ENCODE measurements at places on chromosomes 16 and 17.
A peak's percentile ranks its signal among the peaks of the same experiment; 100 is the strongest.

GRCh38 chr17:4005296-4006164 is 41.3 kb upstream of the ATP2A3 start:
- no peak for DNase-seq

DNA sequence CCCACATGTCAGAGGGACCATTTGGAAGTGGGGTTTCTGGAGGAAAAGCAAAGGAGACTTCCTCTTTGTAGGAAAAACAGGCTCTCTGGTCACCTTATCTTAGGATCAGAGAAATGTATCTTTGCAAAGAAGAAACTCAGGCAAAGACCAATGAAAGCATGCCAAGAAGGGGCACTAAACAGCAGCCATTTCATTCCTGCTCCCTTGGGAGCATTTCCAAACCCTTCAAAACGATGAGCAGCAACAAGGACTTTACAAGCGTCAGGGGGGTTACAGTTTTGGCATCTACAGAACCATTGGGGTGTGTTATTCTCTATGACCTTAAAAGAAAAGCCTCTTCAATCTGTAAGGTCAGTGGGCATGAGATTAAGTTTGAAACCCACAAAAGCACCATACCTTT is 122.8 kb downstream of the SMG6 start:
- no peak for DNase-seq

DNA sequence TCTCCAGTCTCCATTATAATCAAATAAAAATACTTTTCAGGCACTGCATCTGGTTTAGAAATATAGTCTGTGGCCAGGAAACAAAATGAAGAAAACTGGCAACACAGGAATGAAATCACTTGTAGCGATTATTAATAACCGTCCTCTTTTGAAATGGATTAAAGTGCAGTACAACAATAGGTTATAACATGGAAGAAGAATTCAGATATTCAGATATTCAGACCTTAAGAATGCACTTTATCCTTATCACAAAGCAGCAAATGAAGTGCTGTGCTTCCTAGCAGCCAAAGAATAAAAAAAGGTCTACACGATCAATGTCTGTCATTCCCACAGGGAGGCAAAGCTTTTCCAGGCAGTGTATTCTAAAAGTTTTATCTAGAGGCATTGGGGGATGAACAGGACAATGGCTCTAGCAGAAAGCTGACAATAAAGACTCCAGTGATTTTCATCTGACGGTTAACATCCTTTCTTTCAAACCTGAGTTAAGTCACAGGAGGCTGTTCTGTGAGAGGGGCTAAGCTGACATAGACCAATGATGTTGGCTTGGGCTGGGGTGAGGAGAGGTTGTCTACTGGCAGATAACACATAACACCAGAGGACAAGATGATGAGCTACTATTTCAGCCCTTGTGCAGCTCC is 259.2 kb downstream of the SLC39A11 start:
- DNase-seq = no peak

DNA sequence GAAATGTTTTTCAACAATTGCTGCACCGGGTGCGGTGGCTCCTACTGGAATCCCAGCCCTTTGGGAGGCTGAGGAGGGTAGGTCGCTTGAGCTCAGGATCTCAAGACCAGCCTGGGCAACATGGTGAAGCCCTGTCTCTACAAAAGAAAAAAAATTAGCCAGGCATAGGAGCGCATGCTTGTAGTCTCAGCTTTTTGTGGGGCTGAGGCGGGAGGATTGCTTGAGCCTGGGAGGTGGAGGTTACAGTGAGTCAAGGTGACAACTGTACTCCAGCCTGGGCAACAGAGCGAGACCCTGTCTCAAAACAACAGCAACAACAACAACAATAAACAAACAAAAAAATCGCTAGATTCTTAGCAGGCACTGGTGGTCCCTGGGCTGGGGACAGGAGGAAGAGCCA is 28.5 kb downstream of the IL21R start:
- no peak for DNase-seq

DNA sequence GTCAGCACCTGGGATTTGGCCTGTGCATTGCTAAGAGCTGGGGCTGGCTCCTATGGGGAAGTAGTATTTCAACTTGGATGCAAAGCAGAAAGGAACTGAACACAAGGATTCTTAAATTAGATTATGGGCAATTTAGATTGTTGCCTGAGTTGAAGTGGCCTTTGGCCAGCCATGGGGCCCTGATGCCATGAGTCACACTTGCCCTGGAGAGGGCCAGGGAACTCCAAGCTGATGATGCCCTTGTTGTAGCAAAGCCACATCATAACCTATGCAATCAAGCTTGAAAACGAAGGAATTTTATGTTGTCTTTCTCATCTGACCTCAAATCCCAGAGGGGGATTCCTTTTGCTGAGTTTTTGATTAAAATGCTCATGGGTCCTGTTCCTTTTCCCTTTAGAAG is 3.9 kb upstream of the SPATA32 start:
- DNase-seq = no peak

GRCh38 chr17:43332230-43332629 is 66.6 kb upstream of the ARL4D start:
- no peak for DNase-seq

- no peak for DNase-seq
Observed at GRCh38 chr16:31022544-31023251, 10.7 kb upstream of the STX4 start.

DNA sequence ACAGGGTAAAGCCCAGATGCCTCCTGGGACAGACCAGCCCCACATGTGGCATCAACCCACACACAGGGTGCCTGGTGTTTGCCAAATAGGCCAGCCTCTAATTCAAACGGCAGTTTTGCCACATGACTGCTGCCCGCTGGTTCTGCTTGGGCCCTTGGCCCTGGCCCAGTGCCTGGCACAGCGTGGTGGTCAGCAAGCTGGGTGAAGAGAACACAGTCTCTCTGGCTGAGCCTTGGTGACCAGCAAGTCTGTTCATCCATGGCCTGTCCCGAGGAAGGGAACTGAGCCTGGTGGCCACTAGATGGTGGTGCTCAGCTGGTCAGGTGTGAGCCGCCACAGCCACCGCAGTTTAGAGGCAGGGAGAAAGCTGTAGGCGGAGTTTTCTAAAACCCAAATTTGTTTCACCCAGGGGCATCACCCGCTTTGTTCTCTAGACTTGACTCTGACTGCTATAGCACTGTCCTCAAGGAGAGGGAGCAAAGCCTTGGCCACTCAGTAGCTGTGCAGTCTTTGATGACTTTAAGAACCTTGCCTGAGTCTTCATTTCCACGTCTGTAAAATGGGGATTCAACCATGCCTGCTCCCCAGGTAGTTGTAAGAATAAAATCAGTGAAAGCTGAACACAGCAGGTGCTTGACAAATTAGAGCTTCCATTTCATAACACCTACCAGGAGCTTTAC is 4.7 kb upstream of the GFAP start:
- DNase-seq = peak; percentile 34

- DNase-seq = no peak
Observed at GRCh38 chr16:13561291-13562070, 358.5 kb upstream of the ERCC4 start.

DNA sequence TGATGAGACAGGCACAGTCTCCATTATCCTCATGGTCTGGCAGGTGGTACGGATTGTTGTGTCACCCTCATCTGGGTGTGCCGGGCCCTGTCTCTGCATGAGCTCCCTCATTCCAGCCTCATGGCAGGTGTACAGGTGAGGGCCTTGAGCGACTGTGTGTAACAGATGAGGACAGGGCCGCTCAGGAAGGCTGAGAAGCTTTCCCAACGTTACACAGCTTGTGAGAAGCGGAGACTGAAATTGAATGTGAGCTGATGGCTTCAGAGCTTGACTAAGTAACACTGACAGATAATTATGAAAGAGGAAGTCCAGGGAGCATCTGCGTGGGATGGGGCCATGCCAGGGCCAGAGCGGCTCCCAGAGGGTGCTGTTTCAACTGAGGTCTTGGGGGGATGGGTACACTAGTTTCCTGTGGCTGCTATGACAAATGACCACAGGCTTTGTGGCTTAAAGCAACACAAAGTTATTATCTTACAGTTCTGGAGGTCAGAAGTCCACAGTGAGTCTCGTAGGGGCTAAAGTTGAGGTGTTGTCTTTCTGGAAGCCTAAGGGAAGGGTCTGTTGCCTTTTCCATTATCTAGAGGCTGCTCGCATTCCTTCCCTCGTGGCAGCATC is 36.7 kb downstream of the CMIP start:
- DNase-seq = no peak

DNA sequence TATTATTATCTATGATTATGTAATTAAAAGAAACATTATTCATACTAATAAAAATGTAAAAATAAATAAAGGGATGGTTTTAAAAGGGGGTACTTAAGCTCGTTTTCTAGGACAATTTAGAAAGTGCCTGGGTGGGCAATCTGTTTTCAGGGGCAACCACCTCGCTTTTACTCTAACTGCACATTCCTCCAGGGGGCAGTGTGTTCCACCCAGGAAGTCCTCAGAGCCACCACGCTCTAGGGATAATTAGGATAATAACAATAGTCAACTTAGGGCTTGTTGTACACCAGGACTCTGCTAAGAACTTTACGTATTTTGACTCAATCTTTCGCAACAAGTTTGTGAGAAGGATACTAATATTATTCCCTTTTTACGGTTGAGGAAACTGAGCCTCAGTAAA is 396.7 kb upstream of the MAF start:
- no peak for DNase-seq

DNA sequence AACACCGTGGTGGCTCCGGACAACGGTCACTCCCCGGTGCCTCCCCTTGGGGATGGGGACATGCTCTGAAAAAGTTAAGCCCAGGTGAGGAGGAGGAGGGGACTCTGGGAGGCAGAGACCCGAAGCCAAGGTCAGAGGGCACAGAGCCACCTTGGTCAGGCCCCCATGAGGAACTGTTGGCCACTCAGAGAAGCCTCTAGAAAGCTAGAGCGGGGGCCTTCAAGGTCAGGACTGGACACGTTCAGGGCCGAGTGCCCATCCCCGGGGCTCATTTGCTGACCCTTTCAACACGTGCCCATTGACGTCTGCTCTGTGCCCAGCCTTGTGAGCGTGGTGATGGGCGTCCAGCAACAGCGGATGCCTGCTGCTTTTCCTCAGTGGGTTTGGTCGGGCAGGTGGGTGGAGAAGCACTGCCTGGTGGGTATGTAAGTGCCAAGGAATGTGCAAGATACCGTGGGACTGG is 38.2 kb downstream of the HASPIN start:
- DNase-seq = no peak

DNA sequence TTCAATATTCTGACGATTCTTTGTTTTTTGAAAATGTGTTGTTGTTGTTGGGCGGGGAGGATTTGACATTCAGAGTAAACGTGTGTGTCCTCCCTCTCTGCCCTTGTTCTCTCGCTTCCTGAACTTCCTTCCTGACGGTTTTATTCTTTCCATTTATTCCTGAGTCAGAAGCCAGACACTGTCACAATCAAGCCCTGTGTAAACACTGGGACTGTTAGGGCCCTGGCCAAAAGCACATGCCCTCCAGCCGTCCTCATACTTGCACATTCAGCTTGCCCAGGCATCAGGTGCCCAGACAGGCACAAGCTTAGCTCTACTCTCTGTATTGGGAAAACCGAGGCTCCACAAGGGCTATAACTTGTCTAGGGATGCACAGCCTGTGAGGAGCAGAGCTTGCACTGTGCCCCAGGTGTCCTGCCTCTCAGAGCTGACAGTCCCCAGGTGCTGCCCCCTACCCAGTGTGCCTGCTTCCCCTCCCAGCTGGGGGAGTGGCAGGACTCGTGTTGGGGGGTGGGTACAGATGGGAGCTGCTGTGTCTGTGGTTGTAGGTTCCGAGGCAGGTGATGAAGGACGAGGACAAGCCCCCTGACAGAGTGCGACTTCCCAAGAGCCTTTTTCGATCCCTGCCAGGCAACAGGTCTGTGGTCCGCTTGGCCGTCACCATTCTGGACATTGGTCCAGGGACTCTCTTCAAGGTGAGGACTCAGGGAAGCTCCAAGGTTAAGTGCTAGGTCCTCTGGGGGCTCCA is 9.7 kb downstream of the ADGRG3 start:
- DNase-seq = no peak

- DNase-seq = no peak
Observed at GRCh38 chr17:67557052-67557845, 160.5 kb upstream of the NOL11 start.

GRCh38 chr16:89602273-89602951 is 11.0 kb upstream of the DPEP1 start:
- DNase-seq = peak; percentile 63

DNA sequence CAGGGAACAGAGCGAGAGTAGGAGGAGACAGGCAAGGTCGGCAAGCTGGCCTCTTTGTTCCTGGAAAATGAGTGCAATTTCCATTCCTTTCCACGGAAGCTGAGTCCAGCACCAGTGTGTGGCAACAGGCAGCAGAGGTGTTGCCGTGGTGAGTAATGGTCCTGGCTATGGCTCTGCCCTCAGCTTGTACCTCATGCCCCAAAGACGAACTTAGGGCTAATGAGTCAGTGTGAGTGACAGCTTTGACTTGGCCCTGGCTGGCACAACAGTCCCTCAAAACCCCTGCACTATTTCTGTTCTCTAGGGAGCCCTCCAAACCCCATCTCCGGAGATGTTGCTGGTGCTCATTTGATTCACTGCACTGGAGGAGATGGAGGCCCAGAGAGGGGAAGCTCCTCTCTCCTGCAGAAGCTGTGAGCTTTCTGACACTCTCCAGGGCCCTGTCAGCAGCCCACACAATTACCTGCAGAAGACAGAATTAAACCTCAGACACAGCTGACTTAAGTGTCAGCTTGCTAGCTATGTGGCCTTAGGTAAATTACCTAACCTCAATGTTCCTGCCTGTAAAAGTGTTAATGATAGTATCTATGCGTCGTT is 129.9 kb downstream of the TMEM132E start:
- DNase-seq = no peak

GRCh38 chr16:27284865-27285675 is 16.5 kb upstream of the NSMCE1 start:
- DNase-seq = no peak

DNA sequence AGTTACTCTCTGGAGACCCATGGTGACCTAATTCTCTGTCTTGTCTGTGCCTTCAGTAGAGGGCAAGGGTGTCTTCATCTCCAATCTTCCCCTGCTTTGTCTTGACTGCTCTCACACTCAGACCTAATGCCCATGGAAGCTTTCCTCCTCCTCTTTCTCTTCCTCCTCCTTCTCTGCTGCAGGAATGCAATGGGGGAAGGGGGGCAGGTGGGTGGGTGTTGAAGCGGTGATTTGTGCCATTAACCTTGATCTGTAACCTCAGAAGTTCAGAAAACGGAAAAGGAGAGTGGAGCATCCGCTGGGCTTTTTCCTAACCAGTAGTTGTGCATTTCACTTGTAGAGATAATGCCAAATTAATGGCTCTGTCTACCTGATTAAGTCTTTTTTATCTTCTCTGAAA is 172.3 kb upstream of the CDH11 start:
- no peak for DNase-seq

- DNase-seq = no peak
Observed at GRCh38 chr17:46817151-46817900, 1.2 kb downstream of the WNT3 start.

- no peak for DNase-seq
Observed at GRCh38 chr16:83402160-83402814, 405.5 kb upstream of the HSBP1 start.

- no peak for DNase-seq
Observed at GRCh38 chr17:9361188-9361955, 214.2 kb downstream of the STX8 start.
